Epithelial cell of prostate (primary cell): ENCODE measurements at places on chromosomes 2 and 18.

GRCh38 chr2:235727891-235728799 lies 234.3 kb downstream of the AGAP1 start:
- no peak for DNase-seq

- no peak for DNase-seq
These were observed 62.5 kb downstream of the SLC4A3 start for GRCh38 chr2:219689676-219690628.

GRCh38 chr2:192069417-192069816 lies 125.3 kb downstream of the TMEFF2 start:
- DNase-seq: no peak

- no peak for DNase-seq
These were observed 1061.6 kb upstream of the FAM98A start for GRCh38 chr2:34660741-34661140.

- no peak for DNase-seq
These were observed 113.0 kb downstream of the DYSF start for GRCh38 chr2:71566372-71566771.

GRCh38 chr2:69306393-69306821 lies 80.6 kb downstream of the GFPT1 start:
- DNase-seq: no peak

GRCh38 chr2:107729440-107729839 lies 97.3 kb upstream of the RGPD4 start:
- no peak for DNase-seq

DNA sequence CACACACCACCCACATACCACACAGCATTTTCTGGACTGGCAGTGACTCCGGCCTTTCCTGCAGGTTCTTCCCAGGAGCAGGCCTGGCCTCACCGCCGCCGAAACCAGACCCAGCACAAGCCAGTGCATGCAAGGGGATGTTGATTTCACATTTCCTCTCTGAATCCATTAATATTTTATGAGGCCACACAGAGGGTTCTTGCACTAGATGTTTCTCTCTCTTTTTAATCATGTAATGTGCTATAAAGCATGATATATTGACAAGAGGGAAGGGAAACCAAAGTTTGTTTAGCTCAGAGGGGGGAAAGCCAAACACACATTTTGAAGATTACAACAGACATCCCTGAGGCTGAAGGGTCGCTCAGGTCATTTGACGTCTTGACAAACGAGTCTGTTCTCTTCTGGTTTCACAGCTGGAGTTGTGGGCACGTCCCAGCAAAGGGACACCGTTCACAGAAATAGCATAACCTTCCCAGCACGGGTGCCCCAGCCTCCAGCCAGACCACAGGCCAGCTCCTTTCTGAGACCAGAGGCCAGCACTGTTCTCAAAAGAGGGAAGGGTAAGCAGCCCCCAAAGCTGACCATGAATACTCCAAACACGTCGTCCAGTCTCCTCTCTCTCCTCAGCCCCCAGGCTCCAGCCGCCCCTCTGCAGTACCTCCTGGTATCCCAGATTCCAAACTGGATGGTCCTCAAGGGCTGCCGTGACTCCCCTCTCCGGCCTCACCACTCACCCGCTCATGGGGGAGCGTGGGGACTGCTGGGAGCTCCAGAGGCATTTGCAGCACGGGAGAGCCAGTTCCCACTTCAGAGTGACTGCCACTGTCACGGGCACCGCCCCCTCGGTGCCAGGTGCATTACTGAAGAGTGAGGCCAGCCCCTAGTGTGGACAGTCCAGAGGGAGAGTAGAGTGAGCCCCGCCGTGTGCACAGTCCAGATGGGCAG lies 340.3 kb upstream of the SALL3 start:
- peak; percentile 5 for DNase-seq

- DNase-seq: no peak
These were observed 202.2 kb downstream of the TRIB2 start for GRCh38 chr2:12918835-12919445.

DNA sequence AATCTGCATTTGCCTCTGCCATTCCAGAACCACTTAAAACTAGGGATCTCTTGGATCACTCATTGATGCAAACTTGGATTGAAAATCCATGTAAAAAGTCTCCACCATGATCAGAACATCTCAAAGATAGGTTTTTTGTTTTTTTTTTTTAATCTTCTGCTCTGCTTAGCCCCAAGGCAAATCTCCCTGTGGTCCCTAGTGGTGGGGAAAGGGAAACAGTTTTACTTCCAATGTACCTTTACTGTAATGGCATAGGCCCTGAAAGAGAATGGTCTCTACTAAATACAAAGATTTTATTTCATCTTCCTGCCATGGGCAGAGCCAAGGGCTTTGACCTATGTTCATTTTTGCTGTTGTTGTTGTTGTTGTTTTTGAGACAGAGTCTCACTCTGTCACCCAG lies 78.4 kb downstream of the KANSL1L start:
- DNase-seq: no peak

GRCh38 chr2:118859157-118859770 lies 11.8 kb upstream of the EN1 start:
- DNase-seq: no peak

- no peak for DNase-seq
These were observed 45.5 kb downstream of the RNF152 start for GRCh38 chr18:61847164-61847791.

GRCh38 chr2:226652369-226652768 lies 147.3 kb downstream of the IRS1 start:
- peak; percentile 81 for DNase-seq

- DNase-seq: peak; percentile 72
These were observed 79.3 kb downstream of the NRXN1 start for GRCh38 chr2:50952596-50952995.

- DNase-seq: no peak
These were observed 264.5 kb upstream of the MEX3C start for GRCh38 chr18:51461956-51462355.
